ENCODE measurements at places on chromosomes 16 and 17.

DNA sequence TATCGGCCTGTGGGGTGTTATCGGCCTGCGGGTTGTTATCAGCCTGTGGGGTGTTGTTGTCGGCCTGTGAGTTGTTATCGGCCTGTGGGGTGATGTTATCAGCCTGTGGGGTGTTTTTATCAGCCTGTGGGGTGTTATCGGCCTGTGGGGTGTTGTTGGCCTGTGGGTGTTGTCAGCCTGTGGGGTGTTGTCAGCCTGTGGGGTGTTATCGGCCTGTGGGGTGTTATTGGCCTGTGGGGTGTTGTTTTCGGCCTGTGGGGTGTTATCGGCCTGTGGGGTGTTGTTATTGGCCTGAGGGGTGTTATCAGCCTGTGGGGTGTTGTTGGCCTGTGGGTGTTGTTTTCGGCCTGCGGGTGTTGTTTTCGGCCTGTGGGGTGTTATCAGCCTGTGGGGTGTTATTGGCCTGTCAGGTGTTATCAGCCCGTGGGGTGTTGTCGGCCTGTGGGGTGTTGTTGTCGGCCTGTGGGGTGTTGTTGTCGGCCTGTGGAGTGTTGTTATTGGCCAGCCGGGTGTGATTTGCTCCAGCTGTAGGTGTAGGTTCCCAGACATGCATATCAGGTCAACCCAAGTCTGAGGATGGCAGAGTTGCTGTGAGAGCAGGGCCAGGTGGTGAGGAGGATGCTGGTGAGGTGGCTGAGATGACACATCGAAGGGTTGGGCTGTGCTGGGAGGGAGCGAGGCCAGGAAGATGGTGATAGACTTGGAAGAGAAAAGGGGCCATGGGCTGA lies 7.1 kb downstream of the TRARG1 start:
- no peak for DNase-seq

GRCh38 chr17:5468075-5468473 lies 708 bp downstream of the DHX33 start:
- DNase-seq, result no peak

GRCh38 chr16:30491744-30492308 lies 19.3 kb downstream of the ITGAL start:
- no peak for DNase-seq

DNA sequence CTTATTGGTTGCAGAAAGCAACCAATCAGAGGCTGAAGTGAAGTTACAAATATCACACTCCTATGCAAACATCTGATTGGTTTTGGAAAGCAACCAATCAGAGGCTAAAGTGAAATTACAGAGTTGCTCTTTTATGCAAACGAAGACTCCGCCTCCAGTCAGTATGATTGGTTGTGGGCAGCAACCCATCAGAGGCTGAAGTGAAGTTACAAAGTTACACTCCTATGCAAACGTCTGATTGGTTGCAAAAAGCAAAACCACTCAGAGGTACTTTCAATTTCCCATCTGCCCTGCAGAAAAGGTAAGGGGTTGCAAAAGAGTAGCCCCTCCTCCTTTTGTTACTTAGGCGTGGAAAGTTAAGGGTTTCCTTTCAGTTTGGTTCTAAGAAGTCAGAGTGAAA lies 697.3 kb downstream of the MAF start:
- DNase-seq, result no peak

DNA sequence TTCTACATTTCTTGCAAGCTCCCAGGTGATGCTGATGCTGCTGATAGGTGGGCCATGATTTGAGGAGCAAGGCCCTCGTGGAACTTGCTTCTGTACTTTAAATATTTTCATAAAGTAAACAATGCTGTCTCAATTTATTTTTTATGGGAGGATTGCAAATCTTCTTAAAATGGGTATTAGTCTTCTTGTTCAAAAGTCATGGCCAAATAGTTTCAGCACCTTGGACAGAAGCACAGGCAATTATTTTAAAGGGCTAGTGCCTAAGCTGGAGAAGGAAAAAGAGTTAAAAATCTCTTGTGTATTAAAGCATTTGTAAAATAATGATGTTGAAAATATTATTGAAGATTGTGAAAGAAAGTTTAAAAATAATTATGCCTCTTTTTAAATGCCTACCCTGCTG lies 50.5 kb downstream of the GPR139 start:
- DNase-seq, result no peak

GRCh38 chr17:2418572-2418971 lies 17.7 kb upstream of the MNT start:
- DNase-seq, result no peak

GRCh38 chr17:63498626-63499195 lies 21.9 kb downstream of the ACE start:
- no peak for DNase-seq

GRCh38 chr16:11133344-11133943 lies 122.6 kb downstream of the SOCS1 start:
- no peak for DNase-seq

GRCh38 chr16:27823421-27823820 lies 240.1 kb downstream of the GSG1L start:
- DNase-seq, result no peak

DNA sequence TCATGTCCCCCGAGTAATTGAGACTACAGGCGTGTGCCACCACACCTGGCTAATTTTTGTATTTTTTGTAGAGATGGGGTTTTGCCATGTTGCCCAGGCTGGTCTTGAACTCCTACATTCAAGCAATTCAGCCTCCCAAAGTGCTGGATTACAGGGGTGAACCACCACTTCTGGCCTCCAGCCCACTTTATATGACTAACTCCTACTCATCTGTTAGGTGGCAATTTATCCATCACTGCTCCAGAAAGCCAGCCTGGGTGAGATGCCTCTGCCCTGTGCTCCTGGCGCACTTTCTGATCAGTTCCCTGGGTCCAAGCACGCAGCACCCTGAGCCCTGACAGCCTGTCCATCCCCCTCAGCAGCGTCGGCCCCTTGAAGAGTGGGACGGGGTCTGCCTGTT lies 29.4 kb downstream of the ADAM11 start:
- DNase-seq, result no peak

- peak; percentile 98 for DNase-seq
These were observed at the start of gene ZNF652 for GRCh38 chr17:49361902-49362722. ZNF652 (minus strand) TSS chr17:49362250; CDS start chr17:49317725, 44,525 bp downstream.

GRCh38 chr16:59459806-59460205 lies 725.7 kb upstream of the GOT2 start:
- DNase-seq, result no peak

- DNase-seq, result no peak
These were observed 1.5 kb upstream of the ARHGDIG start for GRCh38 chr16:278863-279366.

GRCh38 chr17:12140685-12141084 lies 120.0 kb downstream of the MAP2K4 start:
- no peak for DNase-seq

DNA sequence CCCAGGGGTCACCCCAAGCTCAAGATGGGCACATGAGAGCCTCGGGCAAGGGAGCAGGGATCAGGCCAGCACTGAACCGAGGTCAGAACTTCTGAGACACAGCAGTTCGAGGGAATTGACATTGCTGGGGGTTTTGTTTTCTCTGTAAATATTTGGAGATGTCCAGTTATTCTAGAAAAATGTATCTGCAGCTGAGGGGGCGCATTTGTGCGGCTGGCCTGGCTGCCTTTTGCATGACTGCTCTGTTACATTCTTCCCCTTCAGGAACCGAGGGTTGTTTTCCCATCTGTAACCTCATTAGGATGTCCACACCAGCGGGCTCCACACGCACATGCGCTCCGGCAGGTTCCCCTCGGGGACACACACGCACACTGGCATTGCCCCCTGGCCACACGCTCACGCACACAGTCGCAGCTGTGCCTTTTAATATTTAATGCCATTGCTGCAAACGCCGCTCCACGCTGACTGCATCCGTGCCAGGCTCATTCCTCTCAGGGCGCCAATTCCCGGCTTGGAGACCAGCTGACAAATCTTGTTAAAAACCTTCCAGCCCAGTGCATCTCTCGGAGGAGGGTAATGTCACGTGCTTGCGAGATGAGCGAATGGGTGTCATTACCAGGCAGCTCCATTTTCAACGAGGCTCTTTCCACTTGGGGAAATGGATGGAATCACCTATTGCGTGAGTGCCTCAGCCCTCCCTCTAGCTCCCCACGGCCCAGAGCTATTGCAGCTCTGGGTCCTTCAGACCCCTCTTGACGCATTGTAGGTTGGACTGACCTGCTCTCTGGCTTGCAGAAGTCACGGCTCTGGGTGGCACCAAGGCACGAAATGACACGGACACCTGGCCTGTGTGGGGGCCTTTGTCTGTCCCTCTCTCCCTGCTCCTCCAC lies 13.1 kb downstream of the CCR7 start:
- DNase-seq, result peak; percentile 6

GRCh38 chr17:70855401-70856054 lies 686.2 kb downstream of the KCNJ2 start:
- no peak for DNase-seq

- no peak for DNase-seq
These were observed 37.3 kb upstream of the MMD start for GRCh38 chr17:55458978-55459377.

- peak; percentile 69 for DNase-seq
These were observed 5.2 kb upstream of the GUCY2D start for GRCh38 chr17:7997186-7997585.

- DNase-seq, result no peak
These were observed 11.6 kb upstream of the NOS2 start for GRCh38 chr17:27811961-27812360.

DNA sequence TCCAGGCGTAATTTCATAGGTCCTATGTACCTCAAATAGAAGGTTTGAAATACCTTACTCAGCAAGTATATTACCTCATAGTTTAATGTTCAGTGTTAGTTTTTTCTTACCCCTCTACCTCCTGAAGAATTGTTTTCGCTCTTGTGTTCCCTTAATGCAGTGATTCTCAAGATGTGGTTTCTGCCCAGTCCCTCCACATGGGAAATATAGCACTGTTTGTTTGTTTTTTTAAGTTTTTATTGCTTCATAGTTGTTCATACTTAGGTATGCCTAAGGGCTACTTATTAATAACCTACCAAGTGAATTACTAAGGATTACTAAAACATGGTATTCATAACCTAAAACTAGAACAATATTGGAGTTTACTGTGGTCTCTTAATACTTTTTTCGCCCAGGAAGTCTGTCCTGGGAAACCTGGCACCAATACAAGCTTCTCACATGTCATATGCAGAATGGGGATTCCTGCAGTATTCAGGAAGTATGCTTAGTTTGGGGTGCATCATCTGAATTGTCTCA lies 5.0 kb downstream of the RSPRY1 start:
- no peak for DNase-seq
